OCI-M1 (cell line): ENCODE measurements at places on chromosomes 12 and 14.
A peak's percentile ranks its signal among the peaks of the same experiment; 100 is the strongest.

DNA sequence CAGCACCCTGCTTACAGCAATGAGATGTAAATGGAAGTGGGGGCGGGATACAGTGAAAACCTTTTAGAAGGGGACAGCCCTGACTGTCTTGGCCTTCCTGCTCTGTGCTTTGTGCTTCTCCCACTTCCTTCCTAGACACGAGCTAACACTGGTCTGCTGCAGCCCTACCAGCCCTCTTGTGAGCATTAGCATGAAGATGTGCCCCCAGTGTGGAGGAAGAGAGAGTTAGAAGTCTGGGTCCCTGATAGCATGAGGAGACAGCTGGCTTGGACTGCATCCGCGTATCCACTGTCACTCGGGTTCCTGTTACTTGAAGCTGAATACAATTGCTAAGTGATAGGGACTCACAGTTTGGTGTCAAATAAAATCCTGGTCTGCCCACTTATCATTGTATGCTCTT is 248.1 kb upstream of the SOX5 start:
- no peak for DNase-seq

DNA sequence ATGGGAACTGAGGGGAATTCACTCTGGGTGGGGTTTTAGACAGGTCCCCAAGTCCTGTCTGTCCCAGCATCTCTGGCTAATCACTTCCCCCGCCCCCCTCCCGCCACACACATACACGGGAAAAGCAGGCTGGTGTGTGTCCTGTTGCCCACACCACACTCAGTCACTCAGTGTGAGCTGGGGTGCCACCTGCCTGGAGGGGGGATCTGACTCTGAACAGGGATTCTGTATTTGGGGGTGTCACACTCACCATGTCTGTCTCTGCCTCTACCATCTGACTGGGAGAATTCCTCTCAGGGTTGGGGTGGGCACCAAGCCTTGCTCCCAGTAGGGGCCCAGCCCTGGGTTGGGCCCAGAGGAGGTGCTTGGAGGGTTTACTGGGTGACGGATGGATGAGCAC is 31.1 kb downstream of the SH2B3 start:
- no peak for DNase-seq

- no peak for DNase-seq
Observed at GRCh38 chr12:115569345-115570068, 708.0 kb downstream of the MED13L start.

- DNase-seq, result no peak
Observed at GRCh38 chr14:81960781-81961180, 427.1 kb upstream of the SEL1L start.

DNA sequence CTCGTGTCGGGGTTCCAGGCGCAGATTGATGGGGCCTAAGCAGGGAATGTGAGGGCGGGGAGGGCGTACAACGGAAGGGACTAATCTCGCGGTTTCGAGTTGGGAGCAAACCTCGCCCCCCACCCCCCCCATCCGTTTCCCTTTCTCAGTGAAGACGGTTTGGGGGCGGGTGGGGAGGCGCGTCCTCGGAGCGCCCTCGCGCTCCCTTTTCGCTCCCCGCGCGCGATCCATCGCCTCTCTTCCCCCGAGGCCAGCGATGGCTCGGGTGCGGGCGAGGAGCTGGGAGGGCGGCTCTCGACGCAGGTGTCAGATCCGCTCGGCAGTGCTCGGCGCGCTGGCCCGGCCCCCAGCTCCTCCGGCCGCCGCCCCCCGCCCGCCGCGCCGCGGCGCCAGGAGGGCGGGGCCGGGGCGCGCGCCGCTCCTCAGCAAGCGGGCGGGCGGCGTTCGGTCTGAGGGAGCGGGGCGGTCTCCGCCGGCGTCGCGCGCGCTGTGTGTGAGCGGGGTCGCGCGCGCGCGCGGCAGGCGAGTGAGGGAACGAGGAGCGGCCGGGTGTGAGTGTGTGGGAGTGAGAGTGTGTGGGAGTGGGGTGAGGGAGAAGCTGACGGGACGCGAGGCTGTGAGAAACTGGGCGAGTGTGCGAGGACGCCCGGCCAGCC is at the start of gene RIMKLB:
Gene RIMKLB, plus strand, starts transcription at position 516 of the 656 bp plus-strand sequence. CDS start 15,876 bp downstream, outside the sequence.
- peak; percentile 81 for DNase-seq

DNA sequence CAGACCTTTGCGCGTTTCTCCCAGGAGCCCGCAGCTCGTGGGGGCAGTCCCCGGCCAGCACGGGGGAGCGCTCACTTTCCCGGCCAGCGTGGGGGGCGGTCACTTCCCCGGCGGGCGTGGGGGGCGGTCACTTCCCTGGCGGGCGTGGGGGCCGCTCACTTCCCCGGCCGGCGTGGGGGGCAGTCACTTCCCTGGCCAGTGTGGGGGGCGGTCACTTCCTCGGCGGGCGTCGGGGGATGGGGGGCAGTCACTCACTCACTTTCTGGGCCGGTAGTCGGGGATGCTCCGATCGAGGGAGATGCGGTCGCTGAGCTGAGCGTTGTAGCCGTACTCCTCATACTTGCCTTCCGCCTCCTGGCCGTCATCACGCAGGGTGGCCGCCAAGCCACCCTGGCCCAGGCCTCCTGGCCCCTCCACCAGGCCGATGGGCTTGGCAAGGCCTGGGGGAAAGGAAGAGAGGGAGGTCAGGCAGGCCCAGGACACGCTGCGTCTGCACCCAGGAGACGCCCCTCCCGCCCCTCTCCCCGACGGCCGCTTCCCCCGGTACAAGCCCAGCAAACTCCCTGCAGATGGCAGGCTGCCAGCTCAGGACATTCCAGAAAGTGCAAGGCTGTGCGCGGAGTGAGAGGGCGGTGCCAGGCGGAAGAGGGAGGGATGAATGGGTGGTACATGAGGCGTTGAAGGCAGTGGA is 43.3 kb downstream of the GALNT9 start:
- DNase-seq, result no peak

- no peak for DNase-seq
Observed at GRCh38 chr12:90831712-90832111, 123.3 kb downstream of the CCER1 start.

GRCh38 chr12:109455706-109456105 is 21.4 kb downstream of the KCTD10 start:
- no peak for DNase-seq

GRCh38 chr12:99235381-99235780 is 412.2 kb upstream of the GARIN6 start:
- DNase-seq, result no peak

GRCh38 chr14:101359221-101360053 is 201.9 kb upstream of the DIO3 start:
- DNase-seq, result no peak

DNA sequence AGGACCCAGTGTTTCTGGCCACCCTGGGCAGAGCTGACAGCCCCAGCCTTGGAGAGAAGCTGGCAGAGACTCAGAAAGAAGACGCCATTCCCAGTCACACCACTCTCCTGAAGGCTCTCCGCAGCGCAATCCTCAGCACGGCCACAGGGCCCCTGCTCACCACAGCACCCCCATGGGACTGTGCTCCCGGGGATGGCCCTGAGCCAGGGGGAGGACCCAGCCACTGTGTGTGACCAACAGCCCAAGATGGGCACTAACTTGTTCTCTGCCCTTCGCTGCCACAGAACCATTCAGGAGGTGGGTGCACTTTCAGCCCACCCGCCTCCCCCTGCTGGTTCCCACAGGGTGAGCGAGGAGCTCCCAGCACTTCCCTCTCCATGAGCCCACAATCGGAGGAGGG is 57.1 kb downstream of the CCNK start:
- no peak for DNase-seq

GRCh38 chr14:62626416-62626815 is 418.8 kb downstream of the KCNH5 start:
- peak; percentile 50 for DNase-seq

- DNase-seq, result no peak
Observed at GRCh38 chr14:55698051-55698450, 118.0 kb downstream of the KTN1 start.

GRCh38 chr12:43396671-43397070 is 155.3 kb downstream of the ADAMTS20 start:
- no peak for DNase-seq

GRCh38 chr14:32277998-32278397 is 51.1 kb upstream of the AKAP6 start:
- DNase-seq, result no peak

- no peak for DNase-seq
Observed at GRCh38 chr14:43475757-43476156, 1031.3 kb downstream of the FSCB start.

GRCh38 chr14:99185436-99186068 is 86.4 kb downstream of the BCL11B start:
- DNase-seq, result no peak

DNA sequence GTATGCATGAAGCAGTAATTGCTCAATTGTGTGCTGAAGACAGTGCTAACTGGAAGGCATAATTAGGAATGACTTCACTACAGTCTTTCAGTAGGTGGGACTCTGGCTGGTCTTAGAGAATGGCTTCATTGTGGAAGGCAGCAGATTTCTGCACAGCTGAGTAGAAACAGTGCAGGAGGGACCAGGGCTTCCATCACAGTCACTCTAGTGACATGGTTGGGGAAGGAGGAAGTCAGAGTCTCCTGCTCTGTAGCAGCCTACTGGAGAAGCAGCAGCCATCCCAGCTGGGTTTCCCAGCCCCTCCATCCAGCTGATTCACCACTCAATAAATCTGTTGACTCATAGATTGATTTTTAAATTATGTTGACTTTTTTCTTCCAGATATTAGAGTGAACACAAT is 80.6 kb upstream of the DBX2 start:
- no peak for DNase-seq

GRCh38 chr14:90355540-90356518 is 24.1 kb upstream of the NRDE2 start:
- no peak for DNase-seq

DNA sequence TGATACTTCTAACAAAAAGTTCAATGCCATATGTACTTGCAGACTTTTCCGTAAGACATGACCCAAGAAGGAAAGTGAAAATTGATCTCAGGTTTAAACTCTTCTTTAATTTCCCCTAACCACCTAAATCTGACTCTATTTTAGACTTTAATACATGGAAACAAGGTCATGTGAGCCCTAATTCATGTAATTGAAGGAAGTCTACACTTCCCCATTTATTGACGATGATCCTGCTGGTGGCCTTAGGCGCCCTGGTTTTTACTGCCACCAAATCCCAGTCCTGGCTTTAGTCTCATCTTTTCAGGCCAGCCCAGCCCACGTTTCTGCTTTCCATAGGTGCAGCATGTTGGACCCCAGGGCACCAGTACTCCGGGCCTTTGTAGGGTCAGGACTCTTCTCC is 157.9 kb downstream of the PELI2 start:
- DNase-seq, result no peak

GRCh38 chr12:119239040-119239439 is 60.3 kb downstream of the HSPB8 start:
- DNase-seq, result no peak

- no peak for DNase-seq
Observed at GRCh38 chr12:31726575-31726974, 2.2 kb downstream of the AMN1 start.

DNA sequence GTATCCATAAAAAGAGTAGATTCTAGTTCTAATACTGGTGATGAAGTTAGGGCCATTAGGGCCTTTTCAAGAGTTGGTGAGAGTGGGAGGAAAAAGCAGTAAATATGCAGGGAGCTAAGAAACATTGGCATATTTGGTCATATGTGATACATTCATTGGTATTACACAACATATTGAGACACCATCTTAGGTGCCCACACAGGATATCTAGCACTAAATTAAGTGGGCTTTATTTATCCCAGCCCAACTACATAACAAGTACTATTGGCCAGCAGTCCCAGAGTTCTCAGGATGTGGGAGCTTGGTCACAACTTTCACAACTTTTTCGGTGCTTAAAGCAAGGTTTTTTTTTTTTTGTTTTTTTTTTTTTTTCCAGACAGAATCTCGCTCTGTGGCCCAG is 2.0 kb upstream of the ING4 start:
- no peak for DNase-seq

GRCh38 chr12:52280319-52280795 is 5.9 kb downstream of the KRT86 start:
- peak; percentile 93 for DNase-seq

DNA sequence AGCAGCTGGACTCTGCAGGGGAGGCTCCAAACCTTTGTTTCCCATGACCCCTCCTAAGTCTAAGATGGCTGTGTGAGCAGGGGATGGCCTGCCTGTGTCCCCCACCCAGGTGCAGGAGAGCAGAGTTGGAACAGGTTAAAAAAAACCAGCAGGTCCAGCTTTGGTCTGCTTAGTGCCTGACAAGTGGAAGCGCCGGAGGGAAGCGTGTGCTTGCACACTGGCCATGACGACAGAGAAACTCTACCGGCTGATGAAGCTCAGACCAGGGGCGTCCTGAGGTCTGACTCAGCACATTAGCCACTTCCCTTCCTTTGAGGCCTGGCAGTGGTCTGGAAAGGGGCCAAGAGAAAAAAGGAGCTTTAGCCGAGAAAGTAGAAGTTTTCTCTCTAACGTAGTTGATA is 280.1 kb downstream of the VRK1 start:
- DNase-seq, result peak; percentile 94

DNA sequence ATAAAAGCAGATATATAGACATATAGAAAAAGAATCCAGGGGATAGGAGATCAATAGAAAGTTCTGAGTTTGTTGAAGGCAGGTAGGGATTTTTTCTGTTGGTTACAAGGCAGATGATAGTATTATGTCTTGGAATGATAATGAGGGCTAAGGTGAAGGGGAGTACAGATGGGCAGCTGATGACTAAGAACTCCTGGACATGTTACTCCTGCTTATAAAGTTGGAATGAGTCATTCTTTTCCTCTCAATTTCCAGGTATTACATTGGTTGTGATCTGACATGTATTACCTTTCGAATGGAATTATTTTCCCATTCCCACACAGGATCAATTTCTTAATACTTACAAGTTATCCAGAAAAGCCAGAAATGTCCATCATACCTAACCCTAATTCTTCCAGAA is 545.2 kb upstream of the MGAT4C start:
- no peak for DNase-seq

GRCh38 chr12:50224026-50224692 is 57.0 kb upstream of the CERS5 start:
- DNase-seq, result no peak

- DNase-seq, result no peak
Observed at GRCh38 chr12:1588575-1588947, 5.8 kb downstream of the FBXL14 start.

- DNase-seq, result peak; percentile 96
Observed at GRCh38 chr12:103929046-103929783, 995 bp upstream of the HSP90B1 start.

GRCh38 chr14:100304825-100305323 is 1.4 kb downstream of the SLC25A29 start:
- DNase-seq, result peak; percentile 10

DNA sequence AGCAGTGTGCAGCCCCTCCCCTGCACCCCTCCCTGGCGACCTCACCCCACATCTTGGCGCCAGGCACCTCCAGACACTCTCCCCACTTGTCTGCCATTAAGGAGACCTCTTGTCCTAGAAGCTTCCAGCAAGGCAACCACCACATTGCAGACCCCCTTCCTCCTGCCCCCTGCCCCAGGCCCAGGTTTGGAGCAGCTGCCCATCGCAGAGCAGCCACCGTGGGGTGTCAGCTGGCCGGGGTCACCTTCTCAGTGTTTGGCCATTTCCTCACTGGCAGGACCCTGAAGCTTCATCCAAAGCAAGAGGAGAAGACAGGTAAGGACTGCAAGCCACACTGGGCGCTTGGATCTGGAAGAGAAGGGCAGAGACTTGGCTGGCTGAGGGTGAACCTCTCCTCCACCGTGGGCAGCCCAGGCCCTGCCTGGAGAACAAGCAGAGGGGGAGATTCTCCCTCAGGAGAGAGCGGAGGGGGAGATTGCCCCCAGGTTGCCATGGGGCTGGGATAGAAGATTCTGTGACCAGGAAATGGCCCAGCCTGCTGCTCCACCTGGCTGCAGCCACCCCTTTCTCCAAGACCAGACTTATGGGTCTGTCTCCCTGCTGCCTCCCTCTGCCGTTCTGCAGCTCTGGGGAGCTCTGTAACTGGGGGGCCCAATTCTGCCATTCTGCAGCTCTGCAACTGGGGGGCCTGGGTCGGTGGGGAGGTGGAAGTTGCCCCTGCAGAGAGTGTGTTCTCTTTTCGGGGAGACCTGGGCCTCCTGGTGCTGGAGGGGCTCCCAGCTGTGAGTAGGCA is 72.9 kb upstream of the C14orf180 start:
- DNase-seq, result no peak
